ENCODE measurements at places on chromosomes 7 and 10. TPM values are rescaled to one million over a fixed set of nuclear protein-coding genes. Genes with fewer than 3 reads are reported as not detected.
A peak's percentile ranks its signal among the peaks of the same experiment; 100 is the strongest.

GRCh38 chr7:37462138-37462537 is 13.5 kb upstream of the ELMO1 start:
- H3K4me3 ChIP-seq: no peak overlapping the region
- no peak overlapping the region for H3K27ac ChIP-seq
- peaks cover 7% of the 10 kb centered on the region for H3K27me3 ChIP-seq
- no peaks in the 10 kb centered on the region for H3K4me1 ChIP-seq
- DNase-seq: no peak

Gene WNT8B
- polyA plus RNA-seq: not detected

- H3K36me3 ChIP-seq: peaks cover 17% of the 10 kb centered on the region
- DNase-seq: no peak
- H3K4me1 ChIP-seq: peaks cover 23% of the 10 kb centered on the region
- peak overlapping the region; percentile 77 for H3K27ac ChIP-seq
- H3K27me3 ChIP-seq: no peaks in the 10 kb centered on the region
Measured at GRCh38 chr10:6385665-6386064, 182.9 kb downstream of the PFKFB3 start.

DNA sequence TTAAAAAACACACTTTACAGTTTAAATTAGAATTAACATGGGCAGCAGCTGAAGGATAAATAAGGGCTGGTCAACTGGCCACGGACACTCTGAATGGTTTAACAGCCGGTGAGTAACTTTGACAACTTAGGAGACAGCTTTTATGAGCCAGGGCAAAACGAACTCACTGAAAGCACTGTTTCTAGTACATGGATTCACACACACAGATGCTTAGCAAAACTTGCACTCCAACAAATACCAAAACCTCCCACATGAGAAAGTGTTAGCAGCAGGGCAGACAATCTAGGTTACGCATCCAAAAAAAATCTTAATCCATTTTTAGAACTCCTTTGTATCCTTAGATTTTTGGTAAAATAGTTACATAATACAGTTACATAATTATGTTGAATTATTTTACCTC is 486.4 kb downstream of the PHTF2 start:
- H3K27me3 ChIP-seq: peaks cover 6% of the 10 kb centered on the region
- H3K4me1 ChIP-seq: no peaks in the 10 kb centered on the region
- DNase-seq: no peak
- no peak overlapping the region for H3K27ac ChIP-seq
- H3K36me3 ChIP-seq: no peaks in the 10 kb centered on the region

Gene MKX
- polyA plus RNA-seq: not detected

GRCh38 chr7:142485617-142486226 is 227.9 kb upstream of the PRSS58 start:
- no peak overlapping the region for H3K27ac ChIP-seq
- no peak for DNase-seq
- H3K4me1 ChIP-seq: peaks cover 40% of the 10 kb centered on the region
- no peak overlapping the region for H3K4me3 ChIP-seq

- no peak overlapping the region for H3K27ac ChIP-seq
- H3K36me3 ChIP-seq: no peaks in the 10 kb centered on the region
- no peak overlapping the region for H3K4me3 ChIP-seq
- DNase-seq: no peak
Measured at GRCh38 chr7:50826371-50827172, 43.9 kb upstream of the GRB10 start.

- H3K27ac ChIP-seq: no peak overlapping the region
- H3K27me3 ChIP-seq: peaks cover 60% of the 10 kb centered on the region
- H3K36me3 ChIP-seq: peaks cover 4% of the 10 kb centered on the region
Measured at GRCh38 chr10:101250136-101250535, 20.9 kb upstream of the LBX1 start.

GRCh38 chr10:79326361-79327089 is 20.7 kb upstream of the PPIF start:
- no peak for DNase-seq
- no peaks in the 10 kb centered on the region for H3K36me3 ChIP-seq
- H3K4me1 ChIP-seq: peaks cover 25% of the 10 kb centered on the region

DNA sequence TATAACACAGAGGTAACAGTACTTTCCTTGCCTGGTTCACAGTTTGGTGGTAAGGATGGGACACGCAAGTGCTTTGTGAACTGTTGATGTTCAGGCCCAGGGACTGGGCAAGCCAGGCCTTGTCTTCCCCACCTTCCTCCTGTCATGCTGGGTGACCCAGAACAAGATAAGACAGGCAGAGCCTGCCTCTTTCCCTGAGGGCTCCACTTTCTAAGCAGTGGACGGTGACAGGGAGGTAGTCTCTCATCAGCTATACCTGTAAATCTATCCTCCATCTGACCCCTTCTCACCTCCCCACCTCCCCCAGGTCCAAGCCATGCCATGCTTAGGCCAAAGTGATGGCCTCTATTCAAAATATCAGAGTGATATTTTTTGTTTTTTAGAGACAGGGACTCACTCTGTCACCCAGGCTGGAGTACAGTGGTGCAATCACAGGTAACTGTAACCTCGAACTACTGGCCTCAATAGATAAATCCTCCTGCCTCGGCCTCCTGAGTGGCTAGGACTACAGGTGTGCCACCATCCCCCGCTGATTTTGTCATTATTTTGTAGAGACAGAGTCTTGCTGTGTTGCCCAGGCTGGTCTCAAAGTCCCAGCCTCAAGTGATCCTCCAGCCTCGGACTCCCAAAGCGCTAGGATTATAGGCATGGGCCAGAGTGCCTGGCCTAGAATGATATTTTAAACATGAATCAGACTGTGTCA is 42.8 kb downstream of the PDLIM1 start:
- H3K4me3 ChIP-seq: no peak overlapping the region
- peak overlapping the region; percentile 81 for H3K27ac ChIP-seq
- peaks cover 40% of the 10 kb centered on the region for H3K4me1 ChIP-seq
- DNase-seq: no peak
- peaks cover 7% of the 10 kb centered on the region for H3K36me3 ChIP-seq

DNA sequence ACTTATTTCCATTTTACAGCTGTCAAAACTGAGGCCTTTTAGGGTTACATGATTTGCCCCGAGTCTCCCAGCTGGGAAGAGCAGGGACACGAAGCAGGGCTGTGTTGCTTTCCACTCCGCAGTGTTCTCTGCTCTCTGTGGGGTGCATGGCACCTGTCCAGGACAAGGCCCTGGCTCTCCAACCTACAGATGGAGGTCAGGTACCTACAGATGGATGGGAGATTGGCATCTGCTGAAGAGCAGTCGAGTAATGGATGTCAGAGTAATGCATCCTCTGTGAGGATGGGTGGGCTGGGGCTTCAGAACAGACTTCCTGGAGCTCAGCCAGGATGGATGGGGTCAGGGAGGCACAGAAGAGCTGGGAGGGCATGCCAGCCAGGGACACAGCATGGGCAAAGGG is 85.0 kb downstream of the EMX2 start:
- H3K27me3 ChIP-seq: peaks cover 7% of the 10 kb centered on the region
- H3K36me3 ChIP-seq: no peaks in the 10 kb centered on the region
- no peak overlapping the region for H3K4me3 ChIP-seq
- DNase-seq: no peak
- no peaks in the 10 kb centered on the region for H3K4me1 ChIP-seq

Gene HOXA1
- not detected for polyA plus RNA-seq

Gene PON3
- not detected for polyA plus RNA-seq

DNA sequence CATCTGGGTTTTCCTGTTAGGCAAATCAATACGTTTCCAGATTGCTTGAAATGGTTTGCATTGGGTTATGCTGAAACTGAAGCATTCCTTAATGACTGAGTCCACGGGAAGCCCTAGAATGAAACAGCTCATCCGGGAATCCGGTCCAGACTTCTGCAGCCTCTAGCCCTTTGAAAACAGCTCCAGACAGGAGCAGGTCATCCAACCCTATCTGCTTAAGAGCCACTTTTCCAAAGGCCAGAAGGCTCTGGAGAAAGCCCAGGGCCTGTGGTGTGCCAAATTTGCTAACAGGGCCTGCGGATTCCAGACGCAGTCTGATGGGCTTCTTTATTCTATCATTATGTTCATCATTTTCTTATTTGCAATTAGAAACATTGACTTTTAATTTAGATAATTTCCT is 265.4 kb downstream of the SKIDA1 start:
- H3K4me3 ChIP-seq: no peak overlapping the region
- H3K27me3 ChIP-seq: no peaks in the 10 kb centered on the region
- H3K36me3 ChIP-seq: no peaks in the 10 kb centered on the region
- H3K27ac ChIP-seq: no peak overlapping the region

DNA sequence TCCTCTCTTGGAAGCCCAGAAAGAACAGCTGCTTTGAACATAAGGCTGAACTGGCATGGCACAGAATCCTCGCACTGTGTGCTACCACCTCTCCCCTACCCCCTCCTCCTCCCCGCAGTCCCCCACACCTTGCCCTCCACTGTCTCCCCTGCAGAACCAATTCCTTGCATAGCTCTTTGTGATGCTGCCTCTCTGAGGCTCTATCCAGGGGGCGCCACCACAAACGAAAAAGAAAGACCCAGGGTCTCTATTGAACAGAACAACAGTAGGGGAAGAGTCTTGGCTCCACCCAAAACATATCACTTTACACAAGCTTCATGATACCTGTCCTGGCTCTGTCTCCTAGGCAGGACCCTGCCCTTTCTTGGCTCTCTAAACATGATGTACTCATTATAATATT is 26.2 kb upstream of the EBLN1 start:
- no peaks in the 10 kb centered on the region for H3K27me3 ChIP-seq
- no peak overlapping the region for H3K27ac ChIP-seq
- no peak for DNase-seq
- H3K36me3 ChIP-seq: no peaks in the 10 kb centered on the region
- H3K4me1 ChIP-seq: no peaks in the 10 kb centered on the region
- no peak overlapping the region for H3K4me3 ChIP-seq

- H3K27ac ChIP-seq: peak overlapping the region; percentile 90
- H3K36me3 ChIP-seq: no peaks in the 10 kb centered on the region
- H3K27me3 ChIP-seq: peaks cover 12% of the 10 kb centered on the region
- peak; percentile 74 for DNase-seq
- peaks cover 26% of the 10 kb centered on the region for H3K4me1 ChIP-seq
Measured at GRCh38 chr10:100338434-100339036, 8.5 kb upstream of the SCD start.

Gene PHYHIPL
- polyA plus RNA-seq: not detected

GRCh38 chr7:70390251-70390650 is 741.7 kb upstream of the GALNT17 start:
- no peak for DNase-seq
- H3K36me3 ChIP-seq: no peaks in the 10 kb centered on the region
- peaks cover 2% of the 10 kb centered on the region for H3K4me1 ChIP-seq
- no peaks in the 10 kb centered on the region for H3K27me3 ChIP-seq
- no peak overlapping the region for H3K27ac ChIP-seq

DNA sequence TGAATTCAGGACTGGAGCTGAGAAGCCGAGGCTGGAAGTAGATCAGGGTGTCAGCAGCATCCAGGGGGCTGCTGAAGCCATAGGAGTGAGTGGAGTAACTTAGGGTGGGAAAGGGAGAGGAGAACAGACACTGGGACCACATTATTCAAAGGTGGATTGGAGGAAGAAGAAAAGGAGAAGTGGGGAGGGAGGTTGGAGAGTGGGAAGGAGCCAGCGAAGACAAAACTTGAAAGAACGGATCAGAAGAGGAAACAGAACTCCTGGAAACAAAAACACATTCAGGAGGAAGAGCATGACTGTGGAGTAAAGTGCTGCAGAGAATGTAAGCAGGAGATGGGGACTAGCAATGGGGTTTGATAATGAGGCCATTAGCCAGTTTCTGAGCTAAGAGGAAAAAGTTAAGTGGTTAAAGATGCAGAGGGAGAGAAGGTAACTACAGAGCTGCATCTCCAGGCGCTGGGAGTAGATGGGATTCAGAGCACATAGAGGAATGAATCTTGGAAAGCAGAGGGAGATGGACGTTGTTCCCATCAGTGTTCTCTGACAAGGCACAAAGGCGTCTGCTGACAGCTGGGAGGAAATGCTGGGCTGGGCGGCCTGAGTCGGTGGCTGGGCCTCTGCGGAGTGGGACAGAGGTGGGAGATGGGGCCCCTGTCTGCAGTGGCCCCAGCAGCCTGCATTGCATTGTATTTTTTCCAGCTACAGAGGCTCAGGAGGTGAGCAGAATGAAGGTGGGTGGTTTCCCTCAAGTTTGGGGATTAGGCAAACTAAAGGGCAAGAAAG is 63.1 kb upstream of the LEP start:
- DNase-seq: no peak
- H3K36me3 ChIP-seq: no peaks in the 10 kb centered on the region
- H3K4me1 ChIP-seq: peaks cover 20% of the 10 kb centered on the region
- H3K27ac ChIP-seq: no peak overlapping the region
- no peak overlapping the region for H3K4me3 ChIP-seq

GRCh38 chr7:99061001-99061776 is 82.7 kb downstream of the SMURF1 start:
- DNase-seq: no peak
- no peak overlapping the region for H3K4me3 ChIP-seq
- H3K27me3 ChIP-seq: no peaks in the 10 kb centered on the region
- peaks cover 6% of the 10 kb centered on the region for H3K36me3 ChIP-seq

- no peak for DNase-seq
- no peaks in the 10 kb centered on the region for H3K4me1 ChIP-seq
- no peak overlapping the region for H3K27ac ChIP-seq
- H3K36me3 ChIP-seq: no peaks in the 10 kb centered on the region
Measured at GRCh38 chr7:31883761-31884164, 186.4 kb downstream of the PDE1C start.

DNA sequence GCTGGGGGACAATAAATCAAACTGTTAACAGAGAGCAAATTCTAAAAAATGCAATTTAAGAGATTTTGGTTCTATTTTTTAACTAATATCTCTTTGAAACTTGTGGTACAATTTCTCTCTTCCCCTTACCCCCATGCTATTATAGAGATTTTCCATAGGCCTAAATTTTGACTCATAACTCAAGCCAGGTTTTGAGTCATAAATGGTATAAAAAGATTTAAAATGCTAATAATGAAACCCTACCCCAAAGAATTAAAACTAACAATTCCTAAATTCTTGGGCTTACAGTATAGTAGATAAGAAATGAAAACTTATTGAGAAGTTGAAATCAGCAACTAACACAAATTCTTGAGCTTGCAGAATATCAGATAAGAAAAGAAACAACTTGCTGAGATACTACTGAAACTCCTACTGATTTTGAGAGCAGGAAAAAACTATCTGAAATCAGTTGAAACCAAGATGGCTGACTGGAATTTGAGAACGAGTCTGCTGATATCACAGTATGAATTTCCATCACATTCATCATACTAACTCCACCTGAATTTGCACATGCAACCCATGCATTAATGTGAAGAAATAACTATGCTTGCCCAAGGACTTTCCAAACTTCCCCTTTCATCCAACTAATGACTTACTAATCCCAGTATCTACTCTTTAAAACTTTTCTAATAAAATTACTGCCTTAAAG is 36.3 kb downstream of the POT1 start:
- H3K4me1 ChIP-seq: no peaks in the 10 kb centered on the region
- H3K27me3 ChIP-seq: no peaks in the 10 kb centered on the region
- no peak overlapping the region for H3K27ac ChIP-seq
- no peak overlapping the region for H3K4me3 ChIP-seq
- DNase-seq: no peak
- H3K36me3 ChIP-seq: peaks cover 38% of the 10 kb centered on the region
